Ureter (tissue), 1 donor: ENCODE measurements at places on chromosomes 5 and 9. TPM values are rescaled to one million over a fixed set of nuclear protein-coding genes. Genes with fewer than 3 reads are reported as not detected.

Gene FCN2
- total RNA-seq, result 0.49 TPM

Gene NFIB
- total RNA-seq, result 99.1 TPM

Gene SUSD1
- 45.8 TPM for total RNA-seq

Gene FOXD1
- 1.1 TPM for total RNA-seq

Gene HTR1A
- total RNA-seq, result 1.8 TPM

Gene GPR151
- total RNA-seq, result not detected

Gene CCDC187
- total RNA-seq, result 9.0 TPM

Gene DRD1
- total RNA-seq, result 2.9 TPM

Gene DPH7
- total RNA-seq, result 43.4 TPM

Gene VLDLR
- 21.8 TPM for total RNA-seq
